ENCODE measurements at places on chromosomes 7 and 10.

GRCh38 chr7:10707519-10707918 is 266.2 kb upstream of the PHF14 start:
- no peak for DNase-seq

- no peak for DNase-seq
Observed at GRCh38 chr7:101993311-101993710, 175.9 kb downstream of the CUX1 start.

GRCh38 chr10:62765726-62766125 is 38.8 kb upstream of the ADO start:
- no peak for DNase-seq

DNA sequence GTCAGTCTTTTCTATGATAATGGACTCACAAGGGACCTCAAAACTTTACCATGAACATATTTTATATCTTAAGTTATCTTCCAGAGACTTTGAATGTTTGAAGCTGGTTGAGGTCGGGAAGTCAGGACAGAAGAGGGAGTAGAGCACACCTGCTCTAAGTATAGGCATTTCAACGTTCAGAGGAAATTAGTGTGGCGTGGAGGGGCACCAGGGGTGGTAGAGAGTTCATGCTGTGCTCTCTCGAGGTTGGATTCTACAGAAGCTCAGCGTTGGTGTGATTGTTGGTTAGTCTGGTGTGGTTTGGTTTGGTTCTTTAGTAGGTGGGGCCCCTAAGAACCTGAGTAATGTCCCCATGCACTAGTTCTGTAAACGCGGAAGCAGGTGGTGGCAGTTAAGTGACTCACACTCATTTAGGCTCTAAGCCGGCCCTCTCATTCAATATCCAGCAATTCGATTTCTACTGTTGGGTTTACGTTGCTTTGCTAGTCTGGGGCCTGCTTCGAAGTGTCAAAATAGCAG is 19.8 kb downstream of the CNTNAP2 start:
- DNase-seq: no peak

DNA sequence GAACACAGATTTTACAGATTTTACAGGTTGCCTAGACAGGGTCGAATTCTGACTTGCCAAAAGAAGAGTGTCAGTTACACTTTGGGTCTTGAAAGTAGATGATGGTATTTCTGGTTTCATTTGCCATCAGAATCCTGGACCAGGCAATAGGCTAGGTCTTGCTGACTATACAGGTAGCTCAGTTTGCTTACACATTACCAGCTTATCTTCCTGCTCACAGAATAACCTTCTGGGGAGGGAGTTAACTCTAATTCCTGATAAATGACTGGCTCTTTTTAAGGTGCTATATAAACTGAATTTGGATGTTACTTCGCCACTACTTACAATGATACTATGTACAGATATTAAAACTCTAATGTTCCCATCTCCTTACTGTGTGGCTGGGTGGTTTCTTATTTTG is 39.8 kb downstream of the GBF1 start:
- no peak for DNase-seq

- peak; percentile 49 for DNase-seq
Observed at GRCh38 chr7:158740013-158740656, 35.5 kb upstream of the NCAPG2 start.

DNA sequence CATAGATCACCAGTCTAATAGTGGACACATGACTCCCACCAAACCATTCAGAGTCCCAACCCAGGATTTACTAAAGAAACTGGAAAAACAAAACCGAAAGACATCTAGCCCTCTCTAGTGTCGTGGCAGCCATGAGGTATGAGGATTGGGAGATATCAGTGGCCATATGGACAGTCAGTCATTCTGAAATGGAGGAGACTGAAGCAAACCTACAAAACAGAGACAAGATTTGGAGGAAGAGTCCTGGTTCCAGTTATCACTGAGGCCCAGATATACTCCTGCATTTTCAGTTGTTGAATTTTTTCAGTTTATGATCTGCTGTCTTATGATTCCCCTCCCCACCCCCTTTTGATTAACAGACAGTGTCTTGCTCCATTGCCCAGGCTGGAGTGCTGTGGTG is 9.1 kb upstream of the RALA start:
- DNase-seq: no peak

DNA sequence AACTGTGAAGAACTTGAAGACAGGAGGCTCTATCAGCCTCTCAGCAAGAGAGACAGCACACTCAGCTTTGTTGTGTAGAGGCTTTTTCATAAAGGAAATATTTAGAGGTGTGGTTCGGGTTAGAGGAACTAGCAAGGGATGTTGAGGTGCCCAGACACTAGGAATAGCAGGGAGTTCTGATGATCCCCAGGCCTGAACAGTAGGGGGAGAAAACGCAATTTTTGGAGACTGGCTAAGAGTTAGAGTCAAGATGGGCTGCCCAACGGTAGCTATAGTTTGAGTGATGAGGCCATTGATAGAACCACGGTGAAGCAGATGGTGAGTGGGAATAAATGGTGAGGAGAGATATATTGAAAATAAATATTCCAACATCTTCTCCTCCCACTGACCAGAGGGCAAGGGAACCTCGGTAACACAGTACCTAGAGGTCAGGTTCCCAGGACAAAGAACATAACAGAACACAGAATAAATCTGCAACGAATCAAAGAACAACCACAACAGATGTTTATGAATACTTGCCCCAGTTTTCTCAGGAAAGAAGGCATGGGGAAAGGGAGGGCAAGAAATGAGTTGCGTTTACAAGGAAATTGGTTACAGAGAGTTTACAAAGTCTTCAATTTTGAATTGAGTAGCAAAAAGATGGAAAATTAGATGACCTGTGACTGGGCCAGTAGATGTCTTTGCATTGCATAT is 24.2 kb upstream of the BPGM start:
- no peak for DNase-seq

GRCh38 chr7:130734815-130735716 is 1.1 kb upstream of the KLF14 start:
- no peak for DNase-seq

GRCh38 chr10:108069096-108069495 is 904.6 kb upstream of the SORCS1 start:
- DNase-seq: no peak

DNA sequence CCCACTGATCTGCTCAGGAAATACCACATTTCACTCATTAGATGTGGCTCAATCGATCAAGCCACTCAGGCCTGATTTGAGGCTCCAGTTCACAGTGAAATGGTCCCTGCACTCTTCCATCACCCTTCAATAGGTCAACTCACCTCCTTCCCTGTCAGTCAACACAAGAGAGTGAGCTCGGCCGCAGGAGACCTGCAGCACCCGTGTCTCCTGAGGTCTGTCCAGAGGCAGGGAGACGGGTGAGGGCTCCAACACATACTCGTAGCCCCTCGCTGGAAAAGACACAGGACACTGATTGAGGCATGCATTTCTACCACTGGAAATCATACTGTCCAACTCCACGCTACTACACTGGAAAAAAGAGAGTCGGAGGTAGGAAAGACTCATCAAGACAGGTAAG is 7.1 kb downstream of the RCC1L start:
- DNase-seq: no peak

- no peak for DNase-seq
Observed at GRCh38 chr10:124614003-124614659, 130.0 kb downstream of the FAM53B start.

DNA sequence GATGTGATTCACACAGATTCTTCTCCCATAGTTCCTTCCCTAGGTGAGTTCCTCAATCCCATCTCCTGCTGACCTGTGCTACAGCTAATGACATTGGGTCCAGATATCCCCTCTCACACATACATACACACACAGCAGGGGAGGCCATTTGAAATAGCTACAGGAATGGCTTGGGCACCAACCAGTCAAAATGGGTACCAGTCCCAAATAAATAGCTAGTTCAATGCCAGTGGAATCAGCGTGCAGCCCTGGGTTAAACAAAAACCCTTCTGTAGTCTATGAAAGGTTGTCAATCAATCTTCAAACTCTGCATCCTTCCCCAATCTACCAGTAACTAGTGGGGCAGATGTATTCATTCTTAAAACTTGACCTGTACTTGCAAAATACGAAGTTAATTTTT is 9.3 kb downstream of the PNLIPRP2 start:
- DNase-seq: no peak

DNA sequence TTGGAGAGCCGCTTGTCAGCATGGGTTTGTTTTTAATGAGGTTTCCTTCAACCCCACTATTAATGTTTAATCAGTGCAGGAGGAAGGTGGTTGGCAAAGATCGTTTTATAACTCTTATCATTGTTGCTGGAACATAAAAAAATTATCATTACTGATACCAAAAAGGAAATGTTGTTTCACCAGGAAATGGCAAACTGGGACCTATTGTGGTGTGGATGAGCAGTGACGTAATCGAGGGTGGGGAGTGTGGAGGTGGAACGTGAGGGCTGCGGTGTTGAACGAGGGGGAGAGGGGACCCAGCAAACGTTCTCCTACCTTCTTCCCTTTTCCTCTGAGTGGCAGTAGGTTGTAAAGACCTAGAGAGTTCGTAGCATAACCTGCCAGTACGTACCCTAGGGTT is 71.9 kb upstream of the TOMM7 start:
- DNase-seq: no peak

GRCh38 chr10:132371641-132372081 is 25.3 kb upstream of the PWWP2B start:
- DNase-seq: no peak

DNA sequence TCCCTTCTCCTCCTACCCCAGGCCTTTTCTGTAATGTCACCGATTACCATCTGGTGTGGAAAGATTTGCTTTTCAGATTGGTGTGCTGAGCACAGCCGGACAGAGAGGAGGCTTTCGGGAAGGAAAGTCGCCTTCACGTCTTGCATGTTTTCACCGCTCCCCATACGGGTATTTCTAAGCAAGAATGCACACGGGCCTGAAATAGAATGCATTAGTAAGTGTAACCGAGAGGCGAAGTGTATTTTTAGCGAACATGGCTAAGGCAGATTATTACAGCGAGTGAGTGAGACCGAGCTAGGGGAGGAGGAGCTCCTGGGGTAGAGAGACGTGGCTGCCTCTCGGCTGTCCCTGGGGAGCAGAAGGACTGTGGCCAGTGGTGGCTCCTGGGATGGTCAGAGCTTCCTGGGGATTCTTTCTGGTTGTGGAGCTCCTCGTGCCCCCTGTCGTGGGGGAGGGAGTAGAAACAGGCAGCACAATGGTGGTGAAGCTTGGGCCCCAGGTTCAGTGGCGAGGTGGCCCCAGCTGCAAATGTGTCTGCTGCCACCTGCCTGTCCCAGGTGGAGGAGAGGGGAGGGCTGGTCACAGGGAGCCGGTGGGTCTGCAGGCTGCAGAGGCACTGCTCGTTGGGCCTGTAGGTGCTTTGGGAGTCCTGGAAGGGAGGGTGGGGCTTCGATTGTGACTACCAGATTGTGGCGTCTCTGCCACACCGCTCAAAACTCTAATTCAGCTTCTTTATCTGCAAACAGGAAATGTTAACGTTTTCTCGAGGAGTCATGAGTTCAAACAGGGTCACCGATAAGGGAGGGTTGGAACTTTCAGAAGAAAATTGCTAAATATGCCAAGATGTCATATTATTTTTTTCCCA is 135.8 kb downstream of the CAMK1D start:
- no peak for DNase-seq

- peak; percentile 46 for DNase-seq
Observed at GRCh38 chr7:85125651-85126131, 61.2 kb downstream of the SEMA3D start.

GRCh38 chr10:87767253-87767652 is 50.8 kb downstream of the ATAD1 start:
- DNase-seq: no peak

- no peak for DNase-seq
Observed at GRCh38 chr7:15000157-15000556, 97.6 kb upstream of the DGKB start.

DNA sequence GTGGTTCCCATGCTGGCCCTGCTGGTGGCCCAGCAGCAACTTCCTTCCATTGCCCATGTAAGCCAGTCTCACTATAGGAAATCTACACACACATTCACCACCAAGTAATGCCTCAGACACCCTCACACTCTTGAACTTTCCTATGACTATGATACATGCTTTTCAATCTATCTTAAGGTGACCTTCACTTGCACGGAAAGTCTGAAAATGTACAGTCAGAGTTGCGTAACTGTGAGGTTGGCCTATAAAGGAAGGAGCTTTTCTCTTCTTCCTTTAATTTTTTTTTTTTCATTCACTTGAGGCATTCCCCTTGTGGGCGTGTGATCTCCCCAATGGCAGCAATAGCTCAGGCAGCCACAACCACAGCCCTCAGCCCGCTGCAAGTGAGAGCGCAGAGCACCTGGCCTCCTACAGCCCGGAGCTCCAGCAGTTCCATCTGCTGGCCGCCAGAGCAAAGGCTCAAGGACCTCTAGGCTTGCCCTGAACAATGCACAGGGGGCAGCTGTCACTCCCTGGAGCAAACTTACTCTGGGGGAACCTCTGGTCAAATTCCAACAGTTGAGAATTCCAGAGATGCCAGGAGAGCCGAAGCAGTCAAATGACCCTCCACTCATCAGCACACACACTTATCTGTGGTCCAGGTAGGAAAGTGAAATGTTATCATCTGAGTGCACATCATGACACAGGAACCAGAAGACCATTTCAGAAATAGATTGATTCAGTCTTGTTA is 123.1 kb upstream of the ADO start:
- DNase-seq: no peak

DNA sequence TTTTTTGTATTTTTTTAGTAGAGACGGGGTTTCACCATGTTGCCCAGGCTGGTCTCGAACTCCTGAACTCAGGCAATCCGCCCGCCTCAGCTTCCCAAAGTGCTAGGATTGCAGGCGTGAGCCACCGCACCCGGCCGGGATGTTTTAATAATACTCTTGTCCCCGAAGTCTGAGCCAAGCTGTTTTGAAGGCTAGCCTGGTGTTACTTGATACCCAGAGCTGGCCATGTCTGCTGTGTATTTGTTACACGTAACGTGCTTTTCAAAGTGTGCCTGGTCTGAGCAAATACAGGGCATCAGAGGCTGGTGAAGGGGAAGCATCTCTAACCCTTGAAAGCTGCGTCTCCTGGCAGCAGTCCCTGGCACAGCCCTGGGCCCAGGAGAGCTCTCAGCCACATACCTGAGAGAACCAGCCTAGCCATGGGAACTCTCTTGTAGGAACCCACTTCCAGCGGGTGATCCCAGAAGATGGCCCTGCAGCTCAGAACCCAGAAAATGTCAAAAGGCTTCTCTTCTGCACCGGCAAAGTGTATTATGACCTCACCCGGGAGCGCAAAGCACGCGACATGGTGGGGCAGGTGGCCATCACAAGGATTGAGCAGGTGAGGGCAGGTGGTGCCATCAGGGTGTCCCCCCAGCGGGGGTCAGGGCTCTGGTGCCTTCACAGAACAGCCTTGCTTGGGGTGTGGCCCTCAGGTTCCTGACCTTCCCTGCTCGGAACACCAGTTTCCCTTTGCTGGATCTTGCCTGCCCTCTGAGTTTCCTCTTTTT is 41.7 kb upstream of the ZMIZ2 start:
- DNase-seq: no peak

- DNase-seq: no peak
Observed at GRCh38 chr7:18357691-18358090, 137.9 kb upstream of the HDAC9 start.

- no peak for DNase-seq
Observed at GRCh38 chr7:65983965-65984658, 2.1 kb upstream of the GUSB start.

All from AG09309 (cell line).